ENCODE measurements at places on chromosomes 3 and 15.

DNA sequence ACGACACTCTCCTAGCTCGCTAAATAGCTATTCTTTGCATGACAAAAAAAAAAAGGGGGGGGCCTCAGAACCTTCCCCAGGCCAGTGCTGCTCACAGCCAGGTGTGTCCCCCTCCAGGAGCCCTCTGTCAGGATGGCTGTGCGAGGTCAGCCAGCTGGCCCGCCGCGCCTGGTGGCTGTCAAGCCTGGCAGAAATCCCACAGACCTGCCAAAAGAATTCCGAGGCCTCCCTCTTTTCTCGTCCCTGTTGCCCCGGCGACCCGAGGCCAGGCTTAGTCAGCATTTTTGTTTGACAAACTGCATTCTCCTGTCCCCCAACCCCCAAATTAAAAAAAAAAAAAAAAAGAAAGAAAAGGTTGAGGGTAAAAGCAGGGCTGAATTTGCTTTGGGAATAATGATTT, 61.9 kb downstream of the TM4SF4 start:
- no peak for DNase-seq

- no peak for DNase-seq
Measured at GRCh38 chr3:169227911-169228310, 435.6 kb downstream of the MECOM start.

DNA sequence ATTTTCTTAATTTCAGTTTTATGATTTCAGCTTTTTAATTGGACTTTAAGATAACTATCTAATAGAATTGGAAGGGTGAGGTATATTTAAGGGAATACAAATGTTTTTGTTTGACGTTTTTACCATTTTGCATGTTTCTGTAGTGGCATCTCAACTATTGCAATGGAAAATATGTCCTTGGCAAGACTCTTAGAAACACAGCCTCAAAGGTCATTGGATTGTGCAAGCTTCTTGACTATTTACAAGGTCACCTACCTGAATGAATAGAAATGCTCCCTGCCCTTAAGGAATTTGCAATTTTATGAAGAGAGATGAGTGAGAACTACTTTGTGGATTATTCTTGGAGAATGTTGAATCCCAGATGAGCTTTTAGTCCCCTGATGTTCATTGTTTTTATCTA, 43.1 kb downstream of the ITPR1 start:
- no peak for DNase-seq

DNA sequence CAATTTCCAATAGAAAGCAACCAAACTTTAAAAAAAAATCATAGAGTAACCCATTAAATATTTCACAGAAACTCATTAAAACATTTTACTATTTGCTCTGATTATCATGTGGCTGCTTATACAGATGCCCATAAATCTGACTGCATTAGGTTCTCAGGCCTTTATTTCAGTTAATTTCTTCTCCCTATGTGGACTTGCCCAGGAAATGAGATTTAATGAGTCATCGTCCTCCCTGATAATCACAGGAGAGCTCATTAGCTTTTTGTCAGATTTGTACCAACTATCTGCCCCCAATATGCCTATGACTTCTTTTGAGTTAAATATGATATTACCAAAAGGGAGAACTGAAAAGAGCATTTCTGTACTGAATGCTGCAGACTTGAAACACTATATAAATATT, 168.0 kb downstream of the FOXB1 start:
- no peak for DNase-seq

GRCh38 chr3:134339913-134340312, 34.3 kb downstream of the AMOTL2 start:
- DNase-seq: no peak
